CD4-positive, alpha-beta T cell treated with Interleukin-21 for 1 hour (primary cell): ENCODE measurements at places on chromosomes 16 and 17.
A peak's percentile ranks its signal among the peaks of the same experiment; 100 is the strongest.

DNA sequence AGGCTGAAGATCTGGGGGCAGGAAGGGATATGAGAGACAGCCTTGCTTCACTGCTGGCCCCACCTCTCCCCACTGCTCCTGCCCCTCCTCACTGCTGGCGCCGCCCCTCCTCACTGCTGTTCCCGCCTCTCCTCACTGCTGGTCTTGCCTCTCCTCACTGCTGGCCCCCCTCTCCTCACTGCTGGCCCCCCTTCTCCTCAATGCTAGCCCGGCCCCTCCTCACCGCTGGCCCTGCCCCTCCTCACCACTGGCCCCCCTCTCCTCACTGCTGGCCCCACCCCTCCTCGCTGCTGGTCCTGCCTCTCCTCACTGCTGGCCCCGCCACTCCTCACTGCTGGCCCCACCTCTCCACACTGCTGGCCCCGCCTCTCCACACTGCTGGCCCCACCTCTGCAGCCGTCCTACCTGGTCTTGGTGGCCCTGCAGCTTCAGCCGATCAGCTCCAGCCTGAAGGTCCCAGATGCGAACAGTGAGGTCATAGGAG lies 9.5 kb upstream of the PAM16 start:
- no peak for DNase-seq

DNA sequence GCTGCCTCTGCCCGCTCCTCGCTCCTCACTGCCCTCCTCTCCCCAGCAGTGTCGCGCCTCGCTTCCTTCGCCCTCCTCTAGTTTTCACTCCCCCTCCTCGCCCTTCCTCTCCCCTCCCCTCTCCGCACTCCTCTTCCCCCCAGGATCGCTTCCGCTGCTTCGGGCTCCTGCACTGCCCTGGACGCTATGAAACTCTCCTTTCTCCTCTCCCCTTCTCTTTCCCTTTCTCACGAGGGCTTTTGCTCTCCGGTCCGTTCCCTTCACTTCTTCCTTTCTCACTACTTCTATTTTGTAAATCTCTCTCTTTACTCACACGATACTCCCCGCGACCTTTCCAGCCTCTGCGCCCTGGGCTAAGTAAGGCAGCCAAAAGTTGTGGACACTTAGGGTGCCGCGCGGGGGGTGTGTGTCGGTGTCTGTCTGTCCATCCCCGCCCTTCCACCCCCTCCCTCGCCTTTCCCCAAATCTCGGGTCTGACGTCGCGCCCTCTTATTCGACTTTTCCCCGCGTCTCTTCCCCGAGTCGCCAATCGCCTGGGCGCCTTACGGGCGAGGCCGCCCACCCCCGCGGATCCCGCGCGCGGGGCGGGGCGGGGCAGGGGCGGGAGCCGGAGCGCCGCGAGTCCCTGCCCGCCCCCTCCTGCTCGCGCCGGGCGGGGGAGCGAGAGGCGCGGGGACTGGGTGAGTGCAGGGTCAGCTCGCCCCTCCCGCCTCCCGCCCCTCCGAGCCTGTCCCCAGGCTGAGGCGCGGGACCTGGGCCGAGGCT lies at the start of gene IRX3:
Gene IRX3 (minus strand): TSS at position 422 of the 765 bp plus-strand sequence. CDS start 737 bp downstream, outside the sequence.
- no peak for DNase-seq

DNA sequence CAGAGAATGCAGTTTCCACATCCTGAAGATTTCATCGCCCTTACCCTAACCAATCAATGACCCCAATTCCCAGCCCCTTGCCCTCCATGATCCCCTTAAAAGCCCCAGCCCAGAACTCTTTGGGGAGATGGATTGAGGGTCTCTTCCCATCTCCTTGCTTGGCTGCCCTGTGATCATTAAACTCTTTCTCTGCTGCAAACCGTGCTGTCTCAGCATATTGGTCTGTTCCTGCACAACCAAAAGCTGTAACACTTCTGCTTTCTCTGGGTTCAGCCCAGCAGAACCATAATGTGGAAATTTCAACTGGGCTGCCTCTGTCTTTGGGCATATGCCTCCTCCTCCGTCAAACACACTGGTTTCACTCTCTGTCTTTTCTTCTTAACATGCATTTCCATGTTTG lies 67.0 kb upstream of the NLRP1 start:
- DNase-seq = no peak

DNA sequence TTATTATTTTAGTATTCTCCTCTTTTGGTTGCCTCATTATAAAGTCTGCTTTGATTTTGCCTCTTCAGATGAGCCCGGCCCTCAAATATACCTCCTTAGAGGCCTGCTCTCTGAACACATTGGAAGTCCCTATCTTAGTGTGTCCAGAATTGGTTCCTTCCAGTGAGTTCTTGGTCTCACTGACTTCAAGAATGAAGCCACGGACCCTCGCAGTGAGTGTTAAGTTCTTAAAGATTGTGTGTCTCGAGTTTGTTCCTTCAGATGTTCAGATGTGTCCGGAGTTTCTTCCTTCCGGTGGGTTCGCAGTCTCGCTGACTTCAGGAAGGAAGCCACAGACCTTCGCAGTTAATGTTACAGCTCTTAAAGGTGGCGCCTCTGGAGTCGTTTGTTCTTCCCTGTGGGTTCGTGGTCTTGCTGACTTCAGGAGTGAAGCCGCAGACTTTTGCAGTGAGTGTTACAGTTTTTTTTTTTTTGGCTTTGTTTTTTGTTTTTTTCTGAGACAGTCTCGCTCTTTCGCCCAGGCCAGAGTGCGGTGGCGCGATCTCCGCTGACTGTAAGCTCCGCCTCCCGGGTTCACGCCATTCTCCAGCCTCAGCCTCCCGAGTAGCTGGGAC lies 45.8 kb upstream of the NOS2 start:
- peak; percentile 52 for DNase-seq

DNA sequence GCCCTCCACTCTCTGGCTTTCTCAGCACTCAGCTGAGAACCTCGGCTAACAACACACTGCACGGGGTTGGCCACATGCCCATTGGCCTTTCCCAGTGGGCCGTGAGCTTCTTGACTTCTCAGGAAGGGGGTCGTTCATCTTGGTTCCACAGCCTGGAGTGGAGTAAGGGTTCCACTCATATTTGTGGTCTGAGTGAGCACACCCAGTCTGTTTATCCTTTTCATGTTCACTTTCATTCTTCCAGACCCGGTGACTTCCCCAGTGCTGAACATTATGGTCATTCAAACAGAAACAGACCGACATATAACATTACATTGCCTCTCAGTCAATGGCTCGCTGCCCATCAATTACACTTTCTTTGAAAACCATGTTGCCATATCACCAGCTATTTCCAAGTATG lies 8.2 kb downstream of the MILR1 start:
- DNase-seq = no peak

DNA sequence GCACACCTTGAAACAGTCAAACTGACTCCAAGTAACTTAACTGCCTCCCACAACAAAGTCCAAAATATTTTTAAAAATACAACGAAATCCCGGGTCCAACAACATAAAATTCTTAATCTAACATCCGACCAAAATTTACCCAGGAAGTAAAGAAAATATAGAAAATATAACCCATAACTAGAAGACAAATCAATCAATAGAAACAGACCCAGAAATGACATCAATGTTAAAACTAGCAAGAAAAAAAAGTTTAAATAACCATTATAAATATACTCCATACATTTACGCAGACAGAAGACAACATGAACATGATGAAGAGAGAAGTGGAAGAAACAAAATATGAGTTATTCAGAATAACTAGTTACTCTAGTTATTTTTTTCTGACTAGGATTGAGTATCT lies 3.7 kb downstream of the ZNF597 start:
- no peak for DNase-seq

DNA sequence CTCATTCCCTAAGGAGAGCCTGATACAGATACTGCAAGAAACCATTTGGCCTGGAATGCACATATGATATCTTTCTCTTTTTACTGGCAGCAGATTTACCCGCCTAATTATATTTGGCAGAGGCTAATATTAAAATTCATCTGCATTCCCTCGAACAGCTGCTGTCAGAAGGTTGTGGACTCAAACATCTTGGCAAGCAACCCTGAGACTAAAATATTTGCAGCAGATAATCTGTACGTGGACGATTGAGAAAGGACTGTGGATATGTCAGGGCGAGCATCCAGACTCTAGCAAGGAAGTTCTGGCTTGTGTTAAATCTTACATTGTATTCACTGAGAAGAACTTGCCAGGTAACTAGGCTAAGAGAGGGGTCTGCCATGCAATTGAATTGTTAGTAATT lies 65.2 kb downstream of the SNX20 start:
- no peak for DNase-seq

DNA sequence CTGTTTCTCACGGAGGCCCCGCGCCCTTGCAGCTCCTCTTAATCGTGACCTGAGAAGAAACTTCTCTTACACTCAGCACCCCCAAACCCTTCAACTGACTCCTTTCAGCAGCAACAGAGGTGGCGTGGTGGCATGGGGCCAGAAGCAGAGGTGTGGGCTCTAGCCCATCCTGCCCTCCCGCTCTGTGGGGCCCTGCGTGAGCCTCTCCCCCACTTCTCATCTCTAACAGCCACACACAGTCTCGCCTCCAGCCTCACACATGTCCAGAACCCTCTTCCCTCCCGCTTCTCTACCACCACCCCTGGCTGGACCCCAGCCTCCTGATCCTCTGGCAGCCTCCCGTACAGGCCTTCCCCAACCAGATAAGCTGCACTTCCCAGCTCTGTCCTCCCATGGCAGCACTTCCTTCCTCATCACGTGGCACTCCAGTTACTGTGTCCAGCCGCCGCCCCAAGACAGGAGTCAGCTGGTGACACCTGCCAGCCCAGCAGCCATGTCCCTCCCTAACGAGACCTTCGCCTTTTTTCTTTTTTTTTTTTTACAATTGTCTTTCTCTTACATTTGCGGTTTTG lies 30.5 kb downstream of the NSMCE1 start:
- peak; percentile 39 for DNase-seq

DNA sequence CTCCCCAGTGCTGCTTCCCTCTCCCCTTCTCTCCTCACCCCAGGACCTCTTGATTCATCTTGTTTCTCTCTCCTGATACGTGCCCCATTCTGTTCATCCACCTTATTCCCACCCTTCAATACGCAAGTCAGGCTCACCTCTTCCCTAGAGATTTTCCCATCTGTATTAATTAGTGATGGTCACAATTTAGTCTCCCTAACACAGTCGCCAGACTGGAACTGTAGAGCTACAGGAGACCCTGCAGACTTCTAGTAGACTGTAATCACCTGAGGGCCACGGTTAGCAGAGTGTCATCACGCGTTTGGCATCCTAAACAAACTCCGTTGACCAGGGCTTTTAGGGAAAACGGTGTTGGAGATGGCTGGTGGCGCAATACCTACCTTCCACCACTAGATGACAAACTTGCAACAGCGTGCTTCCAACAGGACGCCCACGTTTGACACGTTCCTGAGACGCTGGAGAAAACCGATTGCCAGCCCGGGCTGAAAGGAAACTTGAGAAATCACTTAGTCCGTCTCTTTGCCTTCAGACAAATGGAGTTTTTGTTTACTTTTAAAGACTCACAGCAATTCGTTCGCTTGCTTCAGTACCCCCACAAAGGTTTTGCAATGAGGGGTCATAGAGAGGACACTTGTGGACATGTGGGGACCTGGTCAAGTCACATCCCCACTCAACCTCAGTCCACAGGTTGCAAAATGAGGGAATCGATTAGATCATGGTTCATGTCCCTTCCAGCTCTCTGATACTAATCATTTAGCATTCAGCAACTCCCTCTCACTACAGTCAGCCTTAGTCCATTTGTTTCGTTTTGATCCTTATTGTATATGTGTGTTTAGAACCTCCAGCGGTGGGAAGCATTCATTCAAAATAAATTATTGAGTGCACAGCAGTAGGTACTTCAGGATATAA lies 20.6 kb downstream of the MYL4 start:
- peak; percentile 75 for DNase-seq

- peak; percentile 55 for DNase-seq
Observed at GRCh38 chr17:5226940-5227878, 7.5 kb downstream of the SCIMP start.

GRCh38 chr17:8062807-8063483 lies 24.1 kb downstream of the ALOX15B start:
- no peak for DNase-seq

DNA sequence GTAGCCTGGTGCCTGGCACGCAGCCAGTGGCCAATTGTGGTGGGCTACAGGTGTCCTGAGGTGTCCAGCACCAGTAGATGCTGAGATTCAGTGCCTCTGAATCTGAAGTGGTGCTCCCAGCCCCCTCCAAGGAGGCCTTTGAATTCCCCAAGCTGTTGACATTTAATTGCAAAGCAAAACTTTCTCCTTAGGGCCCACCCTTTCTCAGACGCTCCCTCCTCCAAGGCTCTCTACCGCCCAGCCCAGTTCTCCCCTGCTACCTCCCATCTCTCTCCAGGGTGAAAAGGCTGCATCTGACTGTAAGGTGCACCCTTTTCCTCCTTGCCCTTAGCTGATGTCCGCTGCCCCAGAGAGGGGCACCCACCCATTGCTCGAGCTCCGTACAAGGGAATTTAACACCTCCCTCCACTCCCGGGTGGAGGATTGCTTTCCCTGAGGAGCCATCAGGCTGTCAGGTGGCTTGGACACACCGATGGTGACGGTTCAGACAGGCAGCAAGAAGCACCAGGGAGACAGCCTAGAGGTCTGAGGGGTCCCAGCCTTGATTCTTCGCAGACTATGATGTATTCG lies 1.7 kb downstream of the BEAN1 start:
- DNase-seq = no peak

DNA sequence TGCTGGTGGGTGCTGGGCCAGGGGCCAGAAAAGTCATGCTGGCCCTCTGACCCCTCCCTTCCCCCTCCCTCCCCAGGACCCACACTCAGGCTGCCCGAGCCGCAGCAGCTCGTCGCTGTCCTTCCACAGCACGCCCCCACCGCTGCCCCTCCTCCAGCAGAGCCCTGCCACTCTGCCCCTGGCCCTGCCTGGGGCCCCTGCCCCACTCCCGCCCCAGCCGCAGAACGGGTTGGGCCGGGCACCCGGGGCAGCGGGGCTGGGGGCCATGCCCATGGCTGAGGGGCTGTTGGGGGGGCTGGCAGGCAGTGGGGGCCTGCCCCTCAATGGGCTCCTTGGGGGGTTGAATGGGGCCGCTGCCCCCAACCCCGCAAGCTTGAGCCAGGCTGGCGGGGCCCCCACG lies 8.3 kb upstream of the CISD3 start:
- no peak for DNase-seq

- no peak for DNase-seq
Observed at GRCh38 chr17:5897275-5897911, 172.8 kb upstream of the WSCD1 start.

DNA sequence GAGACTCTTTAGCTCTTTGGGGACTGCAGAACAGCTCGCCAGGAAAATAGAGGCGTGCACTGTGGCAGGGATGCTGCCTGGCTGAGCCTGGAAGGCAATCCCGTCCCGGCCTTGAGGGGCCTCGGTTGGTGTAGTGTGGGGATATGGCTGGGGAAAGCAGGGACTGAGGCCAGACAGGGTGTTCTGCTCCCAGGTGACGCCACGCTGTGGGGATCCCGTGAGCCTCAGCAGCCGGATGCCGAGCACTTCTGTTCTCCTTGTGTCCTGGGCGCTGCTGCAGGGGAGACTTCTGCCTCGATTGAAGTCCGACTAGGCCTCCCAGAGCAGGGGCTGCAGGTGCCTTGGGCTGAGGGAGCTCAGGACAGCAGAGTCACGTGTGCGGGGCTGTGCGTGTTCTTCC lies 72.6 kb downstream of the BANP start:
- DNase-seq = no peak

GRCh38 chr17:51006601-51007000 lies 114.1 kb downstream of the SPAG9 start:
- no peak for DNase-seq

GRCh38 chr16:85220964-85221731 lies 108.9 kb upstream of the CIBAR2 start:
- no peak for DNase-seq
